DMS153 (cell line): ENCODE measurements at places on chromosomes 12 and 14.

DNA sequence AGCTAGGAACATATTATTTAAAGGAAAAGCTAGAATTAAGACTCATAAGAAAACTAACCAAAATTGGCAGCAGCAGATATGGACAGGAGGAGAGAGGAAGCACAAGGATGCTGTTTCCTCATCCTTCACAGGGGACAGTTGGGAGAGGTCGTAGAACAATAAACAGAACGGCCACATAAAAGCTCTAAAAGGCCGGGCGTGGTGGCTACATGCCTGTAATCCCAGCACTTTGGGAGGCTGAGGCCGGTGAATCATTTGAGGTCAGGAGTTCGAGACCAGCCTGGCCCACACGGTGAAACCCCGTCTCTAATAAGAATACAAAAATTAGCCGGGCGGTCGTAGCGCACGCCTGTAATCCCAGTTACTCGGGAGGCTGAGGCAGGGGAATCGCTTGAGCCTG is 10.5 kb downstream of the TCL1B start:
- no peak for DNase-seq

GRCh38 chr14:25833341-25834126 is 764.3 kb downstream of the NOVA1 start:
- peak; percentile 67 for DNase-seq

GRCh38 chr12:114408471-114408885 is 2.5 kb upstream of the TBX5 start:
- DNase-seq: no peak

DNA sequence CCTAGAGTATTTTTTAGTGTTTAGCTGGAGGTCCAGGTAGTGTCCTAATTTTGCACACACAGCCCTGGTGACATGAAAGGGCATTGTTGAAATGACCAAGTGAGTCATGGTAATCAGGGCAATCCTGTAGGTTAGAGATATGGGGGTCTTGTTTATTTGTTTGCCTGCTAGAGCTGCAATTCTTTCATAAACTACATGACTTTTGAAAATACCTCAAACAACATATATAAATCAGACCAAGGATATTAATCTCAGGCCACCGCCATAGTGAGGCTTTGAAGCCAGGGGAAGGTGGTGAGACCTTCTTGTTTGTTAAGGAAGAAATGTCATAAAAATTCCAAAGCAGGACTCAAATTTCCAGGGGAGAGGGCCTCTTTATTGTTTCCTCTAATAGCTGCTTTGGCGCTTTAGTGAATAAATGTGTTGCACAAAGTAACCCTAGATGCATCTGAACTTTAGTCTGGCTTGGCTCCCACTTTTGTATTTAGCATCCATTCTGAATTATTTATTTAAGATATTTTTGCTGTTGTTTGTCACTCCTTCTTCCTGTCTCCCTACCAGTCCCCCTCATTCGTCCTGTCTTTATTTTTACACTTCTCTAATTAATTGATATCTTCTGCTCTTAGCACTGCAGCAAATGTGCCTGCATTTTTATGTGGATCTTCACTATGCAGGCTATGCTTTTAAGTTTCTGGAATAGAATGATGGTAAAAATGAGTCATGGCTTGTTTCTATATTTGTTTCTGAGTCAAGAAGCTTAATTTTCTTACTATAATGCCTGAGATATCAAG is 430.3 kb downstream of the RAD51B start:
- DNase-seq: no peak

- no peak for DNase-seq
These were observed 87.7 kb upstream of the KRR1 start for GRCh38 chr12:75599061-75599460.

GRCh38 chr12:58386136-58386535 is 444.8 kb downstream of the ATP23 start:
- DNase-seq: no peak

DNA sequence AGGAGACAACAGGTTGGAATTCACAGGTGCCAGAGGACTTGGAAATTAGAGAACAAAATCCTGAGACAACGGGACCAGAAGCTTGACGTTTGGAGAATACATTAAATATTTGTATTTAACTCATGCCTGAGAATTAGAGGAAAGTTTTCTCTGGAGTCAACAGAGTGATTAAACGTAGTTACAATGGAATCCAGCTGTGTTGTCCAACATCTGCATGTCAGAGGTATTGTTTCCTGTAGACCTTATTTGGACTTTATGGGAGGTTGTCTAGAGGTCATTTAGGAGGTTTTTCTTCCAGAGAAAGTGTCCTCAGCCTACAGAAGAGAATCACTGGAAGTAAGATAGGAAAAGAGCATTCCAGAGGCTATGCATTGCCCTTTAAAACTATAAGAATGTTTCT is 45.1 kb upstream of the RERGL start:
- no peak for DNase-seq

DNA sequence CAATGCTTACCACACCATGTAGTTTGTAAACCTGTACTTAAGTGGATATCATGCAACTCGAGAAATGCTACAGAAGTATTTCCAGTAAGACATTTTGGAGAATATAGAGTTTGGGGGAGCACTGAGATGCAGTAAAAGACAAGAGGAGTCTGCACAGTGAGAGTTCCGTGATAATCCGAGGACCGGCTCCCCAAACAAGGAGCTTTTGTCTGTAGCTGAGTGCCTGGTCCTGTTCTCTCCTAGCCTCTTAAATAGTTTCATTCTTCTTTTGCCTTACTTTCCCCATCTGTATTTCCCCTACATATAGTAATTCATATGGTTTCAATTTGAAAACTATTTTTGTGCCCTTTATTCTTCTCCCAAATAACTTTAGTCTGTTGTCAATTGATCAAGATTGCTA is 364.1 kb downstream of the EGLN3 start:
- no peak for DNase-seq

DNA sequence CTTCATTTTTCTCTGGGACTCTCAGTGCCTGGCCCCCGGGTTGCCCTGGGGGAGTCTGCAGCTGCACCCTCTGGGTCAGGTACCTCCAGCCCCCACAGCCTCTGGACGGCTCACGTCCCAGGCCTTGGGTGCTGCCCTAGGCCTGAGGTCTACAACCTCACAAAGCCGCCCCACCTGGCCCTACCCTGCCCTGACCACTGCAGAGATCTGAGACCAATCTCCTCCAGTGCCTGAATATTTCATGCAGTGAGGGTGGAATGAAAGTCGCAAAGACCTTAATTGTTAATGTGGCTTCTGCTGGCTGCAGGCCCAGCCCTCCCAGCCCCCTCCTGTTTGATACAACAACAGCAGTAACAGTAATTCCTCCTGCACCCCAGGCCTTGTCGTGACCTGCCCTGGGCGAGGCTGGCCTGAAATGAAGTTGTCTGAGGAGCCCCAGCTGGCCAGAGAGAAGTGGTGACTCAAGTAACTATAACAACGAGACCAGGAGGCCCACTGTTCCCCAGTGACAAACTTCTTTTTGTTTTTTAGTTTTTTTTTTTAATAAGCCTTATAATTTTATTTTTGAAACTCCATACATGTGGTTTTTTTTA is 8.8 kb upstream of the CCDC85C start:
- DNase-seq: no peak

DNA sequence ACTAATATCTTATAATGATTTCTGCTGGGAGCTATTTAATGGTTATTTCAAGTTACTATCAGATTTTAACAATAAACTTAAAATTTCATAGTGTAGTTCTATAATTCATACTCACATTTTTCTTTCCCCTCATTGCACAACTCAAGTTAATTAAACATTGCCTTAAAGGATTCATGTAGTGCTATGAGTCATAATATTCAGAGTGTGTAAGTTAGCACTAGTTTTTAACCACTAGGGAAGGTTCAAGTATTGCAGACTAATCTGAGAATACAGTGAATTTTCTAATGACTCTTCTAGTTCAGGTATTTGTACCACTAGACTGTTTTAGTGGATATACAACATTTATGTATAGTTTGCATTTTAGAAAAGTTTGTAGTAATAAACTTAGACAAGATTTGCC is 49.9 kb downstream of the FOXA1 start:
- no peak for DNase-seq

GRCh38 chr12:6471989-6472360 is 1.5 kb upstream of the VAMP1 start:
- no peak for DNase-seq

GRCh38 chr12:114580306-114580705 is 103.7 kb downstream of the TBX3 start:
- DNase-seq: peak; percentile 12

DNA sequence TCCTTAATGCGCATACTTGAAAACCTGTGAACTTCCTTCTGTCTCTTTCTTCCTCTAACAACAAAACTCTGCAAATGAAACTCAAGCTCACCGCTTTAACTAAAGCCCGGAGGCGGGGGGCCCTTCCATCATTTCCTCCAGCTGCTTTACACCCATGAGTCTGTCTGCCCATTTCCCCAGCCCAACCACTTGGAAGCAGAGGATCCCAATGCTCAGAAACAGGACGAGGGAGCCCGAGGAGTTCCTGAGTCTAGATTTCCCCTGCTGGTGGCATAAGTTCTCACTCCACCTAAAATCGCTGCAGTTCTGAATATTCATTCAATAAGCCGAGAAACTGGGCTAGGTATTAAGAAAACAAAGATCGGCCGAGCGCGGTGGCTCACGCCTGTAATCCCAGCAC is 30.8 kb downstream of the GPR19 start:
- no peak for DNase-seq

DNA sequence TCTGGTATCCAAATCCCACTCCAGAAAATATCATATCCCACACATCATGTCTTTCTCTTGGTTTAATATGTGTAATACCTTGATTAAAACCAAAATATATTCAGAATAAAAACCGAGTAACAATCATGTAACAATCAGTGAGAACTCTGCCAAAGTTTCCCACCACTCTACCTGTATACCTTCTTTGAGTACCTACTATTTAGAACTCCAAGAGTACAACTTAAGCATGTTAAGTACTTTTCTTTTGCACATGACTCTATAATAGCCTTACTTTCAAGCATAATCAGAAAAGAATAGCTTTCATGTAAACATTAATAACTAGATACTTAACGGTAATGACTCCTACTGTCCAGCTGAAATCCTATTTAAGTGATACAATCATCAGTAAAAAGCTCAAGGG is 223.2 kb downstream of the MED13L start:
- DNase-seq: no peak

DNA sequence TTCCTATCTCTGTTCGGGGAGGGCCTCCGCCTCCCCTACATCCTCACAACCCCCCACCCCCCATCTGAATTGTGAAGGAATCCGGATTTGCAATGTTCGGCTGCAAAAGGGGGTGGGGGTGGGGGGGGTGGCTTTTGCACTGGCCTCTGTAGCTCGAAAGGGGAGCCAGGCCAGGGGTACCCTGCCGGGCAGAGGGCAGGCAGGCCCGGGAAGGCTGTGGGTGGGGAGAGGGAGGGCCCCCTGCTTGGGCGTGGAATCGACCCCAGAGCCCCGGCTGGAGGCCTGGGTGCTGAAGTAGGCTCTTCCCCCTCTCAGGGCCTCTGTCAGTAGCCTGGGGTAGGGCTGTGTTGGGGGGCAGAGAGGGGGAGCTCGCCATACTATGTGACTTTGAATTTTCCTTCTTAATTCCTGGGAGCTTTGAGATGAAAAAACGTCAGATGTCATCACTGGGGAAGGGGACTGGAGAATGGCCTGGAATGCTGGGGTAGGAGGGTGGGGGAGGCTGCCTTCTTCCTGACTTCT is 1.1 kb downstream of the LRP1 start:
- DNase-seq: no peak

DNA sequence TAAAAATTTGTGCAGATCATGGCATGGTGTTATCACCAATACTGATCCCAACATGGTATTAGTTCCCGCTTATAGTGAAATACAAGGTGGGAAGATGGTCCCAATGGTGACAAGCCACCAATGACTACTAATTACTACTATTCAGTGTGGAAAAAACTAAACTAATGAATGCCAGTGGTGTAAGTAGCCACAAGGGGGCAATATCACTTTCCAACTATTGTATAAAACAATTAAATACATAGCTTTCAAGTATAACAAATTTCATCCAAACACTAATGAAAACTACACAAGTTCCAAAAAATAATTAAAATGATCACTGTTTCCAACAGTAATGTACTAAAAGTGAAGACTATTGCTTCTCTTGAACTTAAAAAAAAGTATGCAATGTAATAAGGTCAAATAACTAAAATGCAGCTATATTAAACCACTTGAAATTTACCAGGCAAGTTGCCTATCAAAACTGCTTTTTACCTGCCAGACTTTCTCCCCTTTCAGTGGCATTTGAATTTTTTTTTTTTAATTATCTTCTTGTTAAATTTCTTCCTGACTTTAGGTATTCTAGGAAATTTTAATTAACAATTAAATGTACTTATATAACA is 58.0 kb downstream of the PAPLN start:
- DNase-seq: no peak

DNA sequence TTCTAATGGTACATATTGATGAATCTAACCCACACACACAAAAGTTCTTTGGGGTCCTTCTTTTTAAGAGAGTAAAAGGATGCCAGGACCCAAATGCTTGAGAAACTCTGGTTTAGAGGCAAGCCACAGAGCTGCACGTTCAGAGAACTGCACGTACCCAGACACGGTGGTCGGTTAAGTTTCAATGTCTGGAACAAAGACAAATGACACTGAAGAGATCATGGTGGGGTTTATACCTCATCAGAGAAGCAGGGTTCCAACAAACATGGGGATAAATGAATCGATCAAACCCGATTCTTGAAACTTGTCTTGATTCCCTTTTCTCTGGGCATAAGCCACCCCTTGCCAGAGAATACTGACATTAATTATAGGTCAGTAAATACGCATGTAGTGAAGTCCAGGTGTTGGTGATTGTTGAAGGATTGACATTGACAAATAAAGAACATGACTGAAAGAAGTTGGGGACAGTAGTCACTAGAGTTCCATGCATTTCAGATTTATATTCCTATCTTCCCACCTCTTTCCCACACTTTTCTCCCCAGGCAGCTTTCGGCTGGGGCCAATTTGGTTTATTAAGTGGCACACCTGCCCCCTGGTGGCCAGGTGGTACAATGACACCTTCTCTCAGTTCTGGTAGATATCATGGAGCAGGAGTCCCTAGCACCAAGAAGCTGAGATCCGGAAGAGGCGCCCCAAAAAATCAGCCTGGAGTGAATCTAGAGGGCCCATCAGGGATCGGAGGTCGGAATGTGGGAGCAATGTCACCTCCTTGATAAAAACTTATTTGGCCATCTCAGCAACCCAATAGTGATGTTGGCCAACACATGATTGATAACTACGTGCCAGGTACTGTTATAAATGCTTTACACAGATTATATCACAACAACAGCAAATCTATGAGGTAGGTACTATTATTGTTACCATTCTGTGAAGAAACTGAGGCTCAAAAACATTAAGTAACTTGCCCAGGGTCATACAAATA is 17.8 kb upstream of the HDAC7 start:
- DNase-seq: peak; percentile 52

- no peak for DNase-seq
These were observed 254.0 kb upstream of the KRR1 start for GRCh38 chr12:75765170-75766059.
